ENCODE measurements at places on chromosomes 7 and 10.

GRCh38 chr10:43901744-43902504 is 253.2 kb upstream of the ZNF32 start:
- DNase-seq, result no peak

DNA sequence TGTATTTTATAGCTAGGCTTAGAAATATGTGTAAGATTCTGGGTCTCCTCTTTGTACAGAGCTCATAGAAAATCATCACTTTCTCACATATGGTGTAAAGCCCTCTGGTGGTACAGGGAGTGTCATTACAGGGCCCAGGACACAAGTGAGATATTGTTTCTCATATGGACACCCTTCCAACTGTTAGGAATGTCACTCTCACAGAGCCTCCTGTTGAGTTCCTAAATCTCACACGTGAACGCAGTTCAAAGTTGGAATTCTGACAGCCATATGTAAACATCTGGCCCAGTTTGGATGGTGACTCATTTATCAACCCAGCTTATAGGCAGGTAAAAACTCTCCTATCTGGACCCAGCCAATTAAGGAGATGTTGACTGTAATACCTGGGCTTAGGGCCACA is 35.4 kb upstream of the ZNF107 start:
- peak; percentile 23 for DNase-seq

DNA sequence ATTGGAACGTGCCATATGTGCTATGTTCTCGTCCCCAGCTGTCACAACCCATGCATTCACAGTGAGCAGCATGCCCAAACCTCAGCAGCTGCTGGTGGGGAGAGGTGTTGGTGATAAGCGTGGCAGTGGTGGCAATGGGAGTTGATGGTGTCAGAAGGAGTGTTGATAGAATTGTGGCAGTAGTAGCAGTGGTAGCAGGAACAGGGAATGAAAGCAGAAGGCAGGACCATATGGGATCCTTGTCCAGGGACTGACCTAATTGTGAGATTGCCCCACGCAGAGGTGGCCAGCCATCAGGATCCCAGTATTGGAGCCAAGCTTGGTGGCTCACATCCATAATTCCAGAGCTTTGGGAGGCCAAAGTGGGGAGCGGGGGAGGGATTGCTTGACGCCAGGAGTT is 276.3 kb downstream of the GALNT17 start:
- DNase-seq, result no peak

DNA sequence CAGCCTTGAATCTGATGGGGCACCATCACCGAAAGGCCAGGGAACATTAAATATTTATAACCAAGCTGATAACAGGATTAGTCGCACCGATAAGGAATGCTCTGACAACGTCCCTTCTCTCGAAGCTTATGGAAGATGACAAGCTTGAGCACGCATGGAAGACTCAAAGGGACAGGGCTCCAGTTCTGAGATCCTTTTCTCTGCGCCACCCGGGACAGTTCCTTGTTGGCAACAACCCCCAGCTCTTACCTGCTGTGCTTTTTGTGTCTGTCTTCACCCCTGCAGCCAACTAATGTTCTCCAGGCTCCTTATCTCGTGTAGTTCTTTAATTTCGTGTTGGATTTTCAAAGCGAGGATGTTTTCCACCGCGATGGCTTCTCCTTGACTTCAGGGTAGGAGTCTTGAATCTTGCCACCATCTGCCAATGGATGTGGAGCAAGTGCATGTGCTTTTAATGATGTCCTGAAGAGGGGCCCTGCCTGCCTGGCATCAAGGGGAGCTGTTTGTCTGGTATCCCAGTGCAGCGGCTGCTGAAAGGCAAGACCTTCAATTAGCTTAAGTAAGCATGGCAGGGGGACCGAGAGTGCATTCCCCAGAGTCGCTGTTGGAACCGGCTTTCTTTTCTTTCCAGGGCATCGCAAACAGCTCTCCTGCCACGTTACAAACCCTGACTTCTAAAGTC is 354 bp upstream of the FERD3L start:
- no peak for DNase-seq

- peak; percentile 49 for DNase-seq
These were observed 45.5 kb upstream of the RHOBTB1 start for GRCh38 chr10:60989400-60989876.

GRCh38 chr10:22615819-22616499 is 98.4 kb downstream of the PIP4K2A start:
- DNase-seq, result peak; percentile 75

DNA sequence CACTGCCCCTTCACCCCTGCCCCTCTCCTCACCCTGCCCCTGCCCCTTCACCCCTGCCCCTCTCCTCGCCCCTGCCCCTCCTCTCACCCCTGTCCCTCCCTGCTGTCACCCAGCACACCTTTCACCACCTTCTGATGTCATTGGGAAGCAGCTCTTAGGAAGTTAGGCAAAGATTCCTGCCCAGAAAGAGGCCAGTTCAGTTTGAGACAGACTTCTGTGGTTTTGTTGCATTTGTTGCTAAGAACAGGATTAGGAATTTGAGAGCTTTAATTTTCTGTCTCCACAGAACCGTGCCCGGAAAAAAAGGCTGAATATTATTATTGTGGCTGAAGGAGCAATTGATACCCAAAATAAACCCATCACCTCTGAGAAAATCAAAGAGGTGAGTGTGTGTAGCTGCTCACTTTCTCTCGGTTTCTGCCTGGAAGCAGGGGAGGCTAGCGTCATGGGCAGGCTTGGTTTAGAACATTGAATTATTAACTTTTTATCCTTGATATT is 39.6 kb downstream of the PFKP start:
- DNase-seq, result no peak

GRCh38 chr10:118500477-118501104 is 94.9 kb downstream of the PRLHR start:
- no peak for DNase-seq

- no peak for DNase-seq
These were observed 47.4 kb downstream of the PPP1R17 start for GRCh38 chr7:31734456-31734855.

DNA sequence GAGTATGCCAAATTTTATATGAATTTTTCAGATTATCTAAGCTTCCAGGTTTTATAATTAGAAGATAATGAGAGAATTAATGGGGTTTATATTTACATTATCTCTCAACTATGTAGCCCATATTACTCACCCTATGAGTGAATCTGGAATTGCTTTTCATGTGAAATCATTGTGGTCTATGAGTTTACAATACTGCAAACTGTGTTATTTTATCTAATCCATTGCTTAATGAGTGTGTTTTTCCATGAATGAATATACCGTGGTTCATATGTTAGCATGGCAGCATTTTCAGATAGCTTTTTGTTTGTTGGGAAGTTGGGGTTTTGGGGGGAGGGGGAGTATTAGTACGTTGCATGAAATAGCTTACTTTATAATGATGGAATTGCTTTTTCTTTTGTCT is 44.5 kb downstream of the FGFBP3 start:
- DNase-seq, result no peak

DNA sequence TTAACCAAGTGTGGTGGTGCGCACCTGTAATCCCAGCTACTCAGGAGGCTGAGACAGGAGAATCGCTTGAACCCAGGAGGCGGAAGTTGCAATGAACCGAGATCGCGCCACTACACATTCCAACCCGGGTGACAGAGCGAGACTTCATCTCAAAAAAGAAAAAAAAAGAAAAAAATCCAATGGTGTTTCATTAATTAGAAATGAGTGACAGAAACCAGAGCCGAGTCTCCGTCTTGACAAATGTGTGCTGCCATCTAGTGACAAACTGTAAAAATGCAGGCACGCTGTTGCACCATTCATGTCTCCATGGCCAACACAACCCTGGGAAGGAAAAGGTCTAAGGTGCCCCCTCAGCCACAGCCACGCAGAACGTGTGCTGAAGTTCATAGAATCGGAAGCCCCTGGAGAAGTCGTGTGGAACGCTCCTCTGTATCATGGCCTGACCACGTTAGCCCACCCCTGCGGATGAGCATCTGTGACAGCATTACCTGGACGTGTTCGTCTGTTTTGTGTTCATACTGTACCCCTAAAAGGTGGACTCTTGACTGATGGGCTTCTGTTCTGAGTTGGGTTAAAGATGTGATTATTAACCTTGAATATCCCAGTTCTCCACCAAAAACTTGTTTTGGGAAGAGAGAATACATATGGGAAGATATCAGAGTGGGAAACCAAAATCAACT is 94.9 kb downstream of the LYZL2 start:
- DNase-seq, result peak; percentile 86

GRCh38 chr10:32077896-32078485 is 21.8 kb upstream of the KIF5B start:
- DNase-seq, result no peak

GRCh38 chr7:33720870-33721269 is 184.5 kb upstream of the BMPER start:
- no peak for DNase-seq

DNA sequence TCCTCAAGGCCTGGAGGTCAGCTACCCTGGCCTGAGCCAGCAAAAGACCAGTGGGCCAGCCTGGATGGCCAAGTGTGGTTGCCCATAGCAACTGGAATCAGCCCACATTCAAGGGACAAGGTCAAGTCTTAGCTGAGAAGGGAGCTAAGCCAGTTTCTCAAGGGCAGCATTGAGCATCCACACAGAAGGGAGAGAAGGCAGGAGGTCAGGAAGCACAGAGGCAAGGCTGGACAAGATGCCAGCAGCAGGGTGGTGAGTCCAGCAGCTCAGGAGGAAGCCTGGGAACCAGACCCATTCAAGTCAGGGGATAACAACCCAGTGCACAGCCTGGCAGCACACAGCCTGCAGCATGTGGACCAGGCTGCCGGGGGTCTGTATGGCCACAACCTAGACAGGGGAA is 54.0 kb upstream of the ZMIZ1 start:
- no peak for DNase-seq

GRCh38 chr10:130558746-130559546 is 422.8 kb downstream of the GLRX3 start:
- no peak for DNase-seq

DNA sequence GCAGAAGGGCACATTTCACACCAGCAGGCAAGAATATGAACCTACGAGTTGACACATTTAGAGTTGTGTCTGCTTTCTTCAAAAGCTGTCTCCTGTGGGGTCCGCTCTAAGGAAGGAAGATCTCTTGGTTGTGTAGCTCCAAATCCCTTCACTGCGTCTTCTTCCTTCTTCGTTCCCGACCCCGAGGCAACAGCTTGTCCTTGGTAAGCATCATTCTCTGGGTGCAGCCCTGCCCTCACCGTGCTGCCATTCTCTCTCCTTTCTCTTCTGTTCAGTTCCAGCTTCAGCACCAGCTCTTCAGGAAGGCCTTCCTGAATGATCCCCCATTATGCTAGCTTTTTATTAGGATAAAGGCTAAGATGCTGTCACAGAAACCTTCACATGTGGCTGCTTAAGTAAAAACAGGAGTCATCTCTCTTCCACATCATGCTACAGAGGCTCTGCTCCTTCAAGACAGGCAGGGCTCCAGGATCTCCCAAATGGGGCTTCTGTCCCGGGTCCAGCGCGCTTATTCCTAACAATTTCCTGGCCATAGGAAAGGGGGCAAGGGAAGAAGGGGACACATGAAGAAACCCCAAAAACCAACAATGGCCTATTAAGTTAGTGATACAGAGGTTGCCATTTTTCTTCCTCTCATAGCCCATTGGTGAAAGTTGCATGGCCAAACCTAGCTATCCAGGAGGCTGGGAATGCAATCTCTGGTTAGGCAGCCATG is 52.2 kb upstream of the SHH start:
- no peak for DNase-seq

GRCh38 chr7:12583922-12584321 is 13.4 kb downstream of the SCIN start:
- DNase-seq, result no peak

DNA sequence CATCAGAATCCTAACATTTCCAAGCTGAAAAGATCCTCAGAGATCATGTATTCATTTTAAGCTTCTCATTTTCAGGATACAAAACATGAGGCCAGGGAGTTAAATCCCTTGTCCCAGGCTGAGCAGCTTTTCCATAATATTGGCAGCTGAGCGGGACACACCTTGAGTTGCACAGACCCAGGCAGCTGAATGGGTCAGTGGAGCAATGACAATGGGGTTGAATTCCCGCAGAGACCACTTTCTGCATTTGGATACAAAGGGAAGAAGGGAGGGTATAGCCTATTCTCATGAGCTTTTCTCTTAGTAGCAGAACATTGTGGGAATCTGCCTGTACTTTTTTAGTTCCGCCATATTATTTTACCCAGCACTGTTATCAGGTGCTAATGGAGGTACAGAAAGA is 49.5 kb downstream of the PRR15 start:
- no peak for DNase-seq

GRCh38 chr7:5425507-5426225 is 2.0 kb upstream of the TNRC18 start:
- DNase-seq, result peak; percentile 88

DNA sequence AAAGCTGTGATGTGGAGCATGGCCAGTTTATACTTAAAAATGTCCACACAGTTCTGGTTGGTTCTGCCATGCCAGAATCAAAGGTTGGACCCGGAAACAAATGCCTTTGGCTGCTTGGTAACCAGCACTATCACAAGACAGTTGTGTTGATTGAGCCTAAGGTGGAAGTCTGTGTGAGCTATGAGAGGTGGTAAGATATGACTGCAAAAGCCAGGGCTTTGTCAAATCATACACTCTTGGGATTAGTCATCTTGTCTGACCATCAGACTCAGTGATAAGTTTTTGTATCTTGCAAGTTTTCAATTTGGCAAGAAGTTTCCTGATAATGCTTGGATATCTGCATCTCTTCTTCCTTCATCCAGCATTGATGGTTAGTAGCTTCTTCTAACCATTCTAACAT is 35.5 kb downstream of the GPR141 start:
- no peak for DNase-seq

GRCh38 chr10:13969792-13970140 is 361.0 kb downstream of the FRMD4A start:
- no peak for DNase-seq

GRCh38 chr10:78045237-78045636 is 11.6 kb downstream of the RPS24 start:
- DNase-seq, result peak; percentile 67

DNA sequence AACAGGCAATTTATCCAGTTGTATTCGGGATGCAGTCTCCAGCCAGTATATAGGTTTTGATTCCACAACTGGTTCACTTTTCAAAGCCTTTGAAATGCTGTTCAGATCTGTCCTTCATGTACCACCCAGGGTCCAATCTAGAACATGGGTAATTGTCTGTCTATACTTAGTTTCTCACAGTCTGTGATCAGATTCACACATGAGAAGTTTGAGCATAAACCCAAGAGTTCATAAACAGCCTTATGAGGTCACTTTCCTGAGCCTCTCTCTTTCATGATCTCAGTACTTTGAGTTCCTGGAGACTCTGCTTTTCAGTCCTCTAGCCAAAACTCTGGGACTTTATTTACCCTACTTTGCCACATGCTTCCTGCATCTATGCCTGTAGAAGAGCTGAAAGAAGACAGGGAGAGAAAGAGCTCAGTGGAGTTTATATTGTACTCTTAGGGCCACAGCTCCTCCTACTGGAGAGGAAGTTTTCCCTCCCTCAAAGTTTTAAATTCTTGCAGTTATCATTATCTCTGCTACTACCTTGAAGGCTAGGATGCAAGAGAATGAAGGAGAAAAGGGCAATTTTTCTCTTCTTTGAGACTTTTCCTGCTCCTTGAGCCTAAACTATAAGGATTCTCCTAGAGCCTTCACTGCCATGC is 172.0 kb downstream of the ZEB1 start:
- DNase-seq, result peak; percentile 75

GRCh38 chr7:29797112-29797944 is 9.0 kb upstream of the WIPF3 start:
- DNase-seq, result no peak
